ENCODE measurements at places on chromosomes 5 and 9.

GRCh38 chr5:159100782-159101646 lies 1.3 kb upstream of the EBF1 start:
- peak; percentile 79 for DNase-seq

DNA sequence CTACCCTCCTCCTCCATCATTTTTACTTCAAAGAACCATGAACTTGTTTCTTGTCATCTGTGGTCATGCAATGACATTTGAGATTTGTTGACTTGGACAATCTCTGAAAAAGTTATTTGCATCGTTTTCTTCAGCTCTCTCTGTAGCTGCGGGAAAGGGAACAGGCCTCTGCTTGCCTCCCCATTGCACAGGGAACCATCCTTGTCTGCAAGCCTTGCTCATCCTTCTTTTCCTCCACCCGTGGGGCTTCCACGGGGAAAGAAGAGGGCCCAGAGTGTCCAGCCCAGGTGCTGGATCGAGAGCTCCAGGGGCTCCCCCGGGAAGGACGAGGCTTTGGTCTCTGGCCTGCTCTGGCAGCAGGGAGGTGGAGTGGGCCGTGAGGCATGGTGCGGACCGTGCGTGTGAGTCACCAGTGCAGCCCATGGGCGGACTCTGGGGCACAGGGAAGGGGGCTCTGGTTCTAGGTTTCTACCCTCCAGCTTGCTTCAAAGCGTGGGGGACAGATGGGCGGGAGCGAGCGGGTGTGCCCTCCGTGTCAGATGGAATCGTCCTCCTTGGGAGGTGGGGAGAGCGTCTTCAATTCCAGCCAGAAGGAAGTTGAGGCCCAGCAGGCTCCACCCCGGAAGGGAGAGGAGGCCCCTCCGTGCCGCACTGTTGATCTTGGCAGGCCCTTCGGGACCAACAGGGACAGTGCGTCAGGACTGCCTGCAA lies 6.0 kb upstream of the IRX4 start:
- DNase-seq, result peak; percentile 29

GRCh38 chr5:142143878-142144277 lies 35.3 kb downstream of the NDFIP1 start:
- no peak for DNase-seq

DNA sequence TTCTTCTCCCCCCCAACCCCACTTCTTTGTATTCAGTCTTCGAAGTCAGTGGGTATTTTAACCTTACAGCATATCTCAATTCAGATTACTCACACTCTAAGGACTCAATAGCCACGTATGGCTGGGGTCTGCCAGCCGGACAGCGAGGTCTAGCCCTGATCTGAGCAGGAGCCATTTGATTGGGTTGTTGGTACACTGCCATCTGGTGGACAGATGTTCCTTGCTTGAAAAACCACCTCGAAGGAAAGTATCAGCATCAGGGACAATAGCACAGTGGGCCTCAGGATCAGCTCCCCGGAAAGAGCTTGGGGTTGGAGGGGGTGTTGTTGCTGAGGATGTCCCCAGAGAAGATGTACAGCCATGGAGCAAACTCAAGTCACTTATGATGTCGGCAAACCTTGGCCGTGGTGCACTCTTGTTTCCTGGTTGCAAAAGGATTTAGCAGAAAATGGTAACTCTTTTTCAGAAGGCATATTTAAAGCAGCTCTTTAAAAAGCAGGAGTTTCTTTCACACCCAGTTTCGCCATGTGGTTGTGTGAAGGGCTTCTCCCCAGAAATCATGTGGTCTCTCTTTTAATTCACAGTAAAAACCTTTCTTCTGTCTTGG lies 31.7 kb upstream of the KCNMB1 start:
- no peak for DNase-seq

DNA sequence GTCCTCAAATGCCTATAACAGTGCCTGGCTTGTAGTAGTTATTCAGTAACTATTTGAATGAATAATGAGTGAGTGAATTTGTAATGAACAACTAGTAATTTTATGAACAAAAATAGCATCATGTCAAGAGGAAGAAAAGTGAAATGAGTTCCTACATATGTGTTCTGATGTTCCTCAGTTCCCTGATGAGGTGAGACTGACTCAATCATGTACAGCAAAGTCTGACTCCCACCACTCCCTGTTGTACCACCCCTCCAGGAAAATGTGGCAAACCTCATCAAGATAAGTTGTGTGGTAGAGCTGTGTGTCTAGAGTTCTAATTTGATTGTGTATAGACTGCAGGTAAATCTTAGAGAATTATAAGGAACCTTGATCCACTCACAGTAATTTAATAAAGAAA lies 201.6 kb downstream of the GOLPH3 start:
- DNase-seq, result no peak

DNA sequence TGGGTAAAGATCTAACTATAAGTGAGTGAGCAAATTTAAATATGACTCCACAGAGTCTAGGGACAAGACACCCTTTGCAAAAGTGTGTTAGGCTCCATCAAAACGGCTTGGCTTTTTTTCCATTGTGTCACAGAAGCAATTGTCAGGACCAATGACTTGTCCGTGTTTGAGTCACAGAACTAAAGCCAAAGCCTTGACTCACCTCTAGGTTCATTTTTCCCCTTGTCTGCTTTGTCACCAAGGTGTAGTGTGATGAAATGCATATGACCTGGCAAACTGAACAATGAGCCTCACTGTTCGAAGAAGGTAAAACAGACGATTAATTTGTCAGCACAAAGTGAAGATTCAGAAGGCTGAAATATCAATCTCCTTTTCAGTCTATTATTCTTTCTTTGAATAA lies 331.0 kb downstream of the GLIS3 start:
- DNase-seq, result no peak

DNA sequence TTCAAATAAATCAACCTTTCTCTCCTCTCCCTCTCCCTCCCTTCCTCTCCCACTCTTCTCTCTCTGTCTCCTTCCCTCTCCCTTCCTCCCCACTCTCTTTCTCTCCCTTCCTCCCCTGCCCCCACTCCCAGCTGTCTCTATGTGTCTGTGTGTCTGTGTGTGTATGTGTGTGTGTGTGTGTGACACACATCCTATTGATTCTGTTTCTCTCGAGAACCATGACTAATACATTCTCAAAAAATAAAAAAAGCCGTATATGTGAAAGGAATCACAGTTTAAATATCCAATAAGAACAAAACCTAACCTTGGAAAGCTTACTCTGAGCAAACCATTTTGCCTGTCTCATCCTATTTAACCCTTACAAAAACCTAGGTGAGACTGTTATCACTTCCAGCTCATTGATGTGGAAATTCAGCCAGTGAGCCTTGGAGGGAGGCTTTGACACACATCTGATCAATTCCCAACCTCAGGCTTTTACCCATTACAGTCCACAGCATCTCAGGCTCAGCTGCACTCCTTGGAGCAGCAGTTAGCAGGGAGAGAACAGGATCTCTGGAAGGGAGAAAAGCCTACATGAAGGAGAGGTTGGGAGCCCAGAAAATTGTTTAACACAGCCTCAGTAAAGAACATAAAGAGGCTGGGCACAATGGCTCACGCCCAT lies 8.3 kb downstream of the HSD17B3 start:
- DNase-seq, result no peak

GRCh38 chr5:132813599-132814502 lies 749 bp downstream of the SOWAHA start:
- DNase-seq, result peak; percentile 61

DNA sequence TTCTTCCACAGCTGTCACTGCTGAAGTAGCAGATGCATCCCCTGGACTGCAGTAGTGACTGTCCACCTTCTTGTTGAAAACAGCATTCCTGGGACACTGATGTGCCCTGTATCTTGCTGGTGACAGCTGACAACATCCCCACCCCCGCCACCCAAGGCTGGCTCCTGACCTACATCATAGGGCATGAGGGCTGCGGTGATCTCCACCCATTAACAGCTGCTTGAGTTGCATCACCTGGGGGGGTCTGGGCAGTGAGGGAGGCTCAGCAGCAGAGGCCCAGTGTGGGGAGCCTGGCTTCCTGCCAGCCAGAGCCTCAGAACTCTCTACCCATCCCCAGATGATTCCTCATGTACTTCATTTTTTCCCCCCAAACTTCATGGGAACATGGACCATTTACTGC lies 4.1 kb downstream of the PRUNE2 start:
- DNase-seq, result no peak

DNA sequence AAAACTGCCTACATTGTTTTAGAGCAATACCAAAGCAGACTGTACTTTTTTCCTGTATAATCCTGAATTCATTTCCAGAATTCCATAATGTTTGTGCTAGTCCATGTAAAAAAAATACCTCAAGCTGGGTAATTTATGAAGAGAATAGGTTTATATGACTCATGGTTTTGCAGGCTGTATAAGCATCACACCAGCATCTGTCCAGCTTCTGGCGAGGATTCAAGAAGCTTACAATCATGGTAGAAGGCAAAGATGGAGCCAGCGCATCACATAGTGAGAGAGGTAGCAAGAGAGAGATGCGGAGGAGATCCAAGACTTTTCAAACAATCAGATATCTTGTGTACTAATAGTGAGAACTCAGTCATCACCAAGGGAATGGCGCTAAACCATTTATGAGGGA lies 280.3 kb upstream of the CDH9 start:
- no peak for DNase-seq

DNA sequence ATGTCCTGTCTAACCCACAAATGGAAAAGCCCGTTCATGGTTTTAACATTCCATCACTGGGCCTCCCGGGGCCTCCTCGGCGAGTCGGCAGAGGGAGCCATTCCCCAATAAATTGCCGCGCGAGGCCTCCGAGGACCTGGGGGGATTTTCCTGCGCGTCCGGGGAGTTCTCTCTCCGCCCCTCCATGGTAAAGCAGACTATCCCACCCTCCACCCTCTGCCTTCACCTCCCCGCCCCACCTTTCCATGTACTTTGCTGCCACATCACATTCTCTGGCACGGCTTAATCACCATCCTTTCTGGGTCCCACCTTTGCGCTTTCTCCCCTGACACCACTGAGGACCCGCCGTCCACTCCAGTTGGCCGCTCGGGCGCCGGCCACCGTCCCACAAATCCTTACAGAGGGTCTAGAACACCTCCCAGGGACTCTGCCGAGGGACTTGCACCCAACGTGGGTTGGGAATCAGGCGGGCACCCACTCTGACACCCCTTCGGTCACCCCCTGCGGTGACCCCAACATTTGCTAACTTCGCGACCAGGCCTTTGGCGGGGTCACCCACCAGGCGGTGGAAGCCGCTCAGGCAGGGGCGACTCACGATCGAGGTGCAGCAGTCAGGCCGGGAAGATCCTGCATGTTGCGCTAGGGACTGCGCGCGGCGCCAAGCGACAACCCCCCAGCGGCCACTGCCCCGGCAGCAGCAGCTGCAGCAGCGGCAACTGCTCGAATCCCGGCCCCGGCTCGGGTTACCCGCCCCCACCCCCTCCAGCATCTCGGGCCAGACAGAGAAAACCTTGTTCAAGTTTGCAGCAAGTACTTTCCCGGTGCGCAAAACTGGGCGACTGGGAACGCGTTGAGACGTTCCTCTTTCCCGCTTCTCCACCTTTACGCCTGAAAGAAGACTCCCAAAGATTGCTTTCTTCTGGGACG lies at the start of gene MEGF10:
TSS of gene MEGF10 (plus strand) at position 778 of the 927 bp plus-strand sequence. CDS start 40,513 bp downstream, outside the sequence.
- DNase-seq, result peak; percentile 74

DNA sequence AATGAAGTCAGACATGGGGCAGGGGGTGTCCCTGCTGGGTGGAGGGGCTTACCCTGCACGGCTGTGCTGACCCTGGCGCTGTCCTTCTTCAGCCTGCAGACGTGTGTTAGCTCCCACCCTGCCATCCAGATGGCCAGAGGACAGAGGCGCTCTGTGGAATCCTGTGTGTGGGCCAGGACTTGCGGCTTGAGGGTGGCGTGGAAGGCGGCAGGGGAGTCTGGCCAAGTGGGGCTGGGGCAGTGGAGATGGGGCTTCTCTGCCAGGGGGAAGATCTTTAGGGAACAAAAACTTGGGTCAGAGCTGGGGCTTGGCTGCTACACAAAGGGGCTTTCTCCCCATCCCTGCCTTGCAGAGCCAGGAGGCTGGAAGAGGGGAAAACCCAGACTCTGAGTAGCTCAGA lies 46.5 kb upstream of the SYNPO start:
- DNase-seq, result peak; percentile 56

GRCh38 chr5:157568222-157568621 lies 7.4 kb downstream of the ADAM19 start:
- DNase-seq, result no peak

DNA sequence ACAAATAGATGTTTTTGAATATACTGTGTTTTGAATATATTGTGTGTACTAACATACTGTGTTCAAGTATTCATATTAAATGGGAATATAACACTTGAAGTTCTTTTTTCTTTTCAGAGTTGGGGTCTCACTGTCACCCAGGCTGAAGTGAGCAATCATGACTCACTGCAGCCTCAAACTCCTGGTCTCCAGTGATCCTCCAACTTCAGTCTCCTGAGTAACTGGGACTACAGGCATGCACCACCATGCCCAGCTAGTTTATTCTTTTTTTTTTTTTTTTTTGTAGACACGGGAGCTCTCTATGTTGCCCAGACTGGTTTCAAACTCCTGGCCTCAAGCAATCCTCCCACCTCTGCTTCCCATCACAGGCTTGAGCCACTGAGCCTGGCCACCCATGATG lies 23.2 kb upstream of the AUH start:
- DNase-seq, result no peak

DNA sequence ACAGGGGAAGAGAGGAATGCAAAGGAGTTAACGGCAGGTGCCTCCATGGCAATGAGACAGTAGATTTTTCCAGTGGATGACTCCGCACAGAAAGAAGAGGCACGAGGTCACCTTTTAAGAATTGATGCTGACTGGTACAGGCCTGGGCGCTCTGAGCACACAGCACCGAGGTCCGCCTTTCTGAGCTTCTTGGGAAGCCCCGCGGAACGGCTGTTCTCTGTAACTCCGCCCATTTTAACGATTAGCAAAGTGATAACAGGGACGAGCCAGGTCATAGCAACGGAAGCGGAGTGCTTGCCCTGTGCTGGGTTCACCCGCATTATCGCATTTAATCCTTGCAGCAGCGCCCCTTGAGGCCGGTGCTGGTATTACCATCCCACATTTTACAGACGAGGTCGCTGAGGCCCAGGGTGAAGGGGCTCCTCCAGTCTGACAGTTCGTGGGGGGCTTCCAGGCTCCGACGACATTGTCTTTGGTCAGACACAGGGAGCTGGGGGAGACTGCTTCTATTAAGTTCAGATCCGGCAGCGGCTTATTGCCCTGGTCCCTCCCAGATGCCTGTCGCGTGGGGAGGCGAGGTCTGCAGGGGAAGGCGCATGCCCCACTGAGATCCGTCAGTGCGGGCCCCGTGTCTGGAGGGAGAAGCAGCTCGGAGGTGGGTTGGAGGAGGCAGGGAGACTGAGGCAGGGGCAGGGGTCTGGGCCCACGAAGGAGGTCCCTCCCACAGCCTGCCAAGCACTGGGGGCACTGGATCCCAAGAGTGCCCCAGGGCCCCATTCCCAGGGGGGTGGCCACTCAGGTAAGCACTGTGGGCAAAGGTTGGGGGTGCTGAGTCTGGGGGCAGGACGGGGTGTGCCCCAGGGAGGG lies 22.3 kb upstream of the HMCN2 start:
- DNase-seq, result peak; percentile 93

GRCh38 chr9:77738932-77739331 lies 90.8 kb upstream of the GNA14 start:
- DNase-seq, result no peak

DNA sequence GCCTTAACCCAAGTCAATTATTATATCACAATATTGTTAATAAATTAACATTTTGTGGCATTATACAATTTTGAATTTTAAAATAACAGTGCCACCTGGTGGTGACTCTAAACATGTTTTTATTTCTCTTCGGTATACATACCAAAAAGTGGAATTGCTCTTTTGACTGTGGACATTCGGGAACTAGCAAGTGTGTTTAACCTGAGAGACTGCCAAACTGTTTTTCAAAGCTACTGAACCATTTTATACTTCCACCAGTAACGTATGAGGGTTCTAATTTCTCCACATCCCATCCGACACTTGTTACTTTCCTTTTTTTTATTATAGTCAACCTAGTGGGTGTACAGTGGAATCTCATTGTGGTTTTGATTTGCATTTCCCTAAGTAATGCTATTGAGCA lies 18.3 kb upstream of the HSDL2 start:
- DNase-seq, result no peak

GRCh38 chr5:39224196-39224761 lies 4.9 kb upstream of the FYB1 start:
- no peak for DNase-seq

Measured in aorta (tissue), 5 donors.